ENCODE measurements at places on chromosomes 7 and 10. TPM values are rescaled to one million over a fixed set of nuclear protein-coding genes. Genes with fewer than 3 reads are reported as not detected.
A peak's percentile ranks its signal among the peaks of the same experiment; 100 is the strongest.

DNA sequence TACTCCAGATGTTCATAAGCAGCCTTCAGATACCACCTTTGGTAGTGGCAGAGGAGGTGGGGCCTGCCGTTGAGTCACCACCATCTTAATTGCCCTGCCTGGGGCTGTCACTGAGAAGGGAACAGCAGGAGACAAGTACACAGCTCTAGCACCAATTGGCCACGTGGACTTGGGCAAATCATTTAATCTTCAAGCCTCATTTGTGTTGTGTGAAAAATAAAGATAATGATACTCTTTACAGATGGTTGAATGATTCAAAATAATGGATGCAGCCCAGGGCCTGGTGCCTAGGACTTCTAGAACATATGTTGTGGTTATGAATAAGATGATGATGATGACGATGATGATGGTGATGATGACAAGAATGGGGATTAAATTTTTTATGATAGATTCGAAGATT lies 111.9 kb upstream of the ADAM12 start:
- no peak for DNase-seq
- H3K4me3 ChIP-seq: no peak overlapping the region
- no peaks in the 10 kb centered on the region for H3K36me3 ChIP-seq
- H3K27me3 ChIP-seq: no peaks in the 10 kb centered on the region
- no peak overlapping the region for H3K27ac ChIP-seq
- no peaks in the 10 kb centered on the region for H3K4me1 ChIP-seq

DNA sequence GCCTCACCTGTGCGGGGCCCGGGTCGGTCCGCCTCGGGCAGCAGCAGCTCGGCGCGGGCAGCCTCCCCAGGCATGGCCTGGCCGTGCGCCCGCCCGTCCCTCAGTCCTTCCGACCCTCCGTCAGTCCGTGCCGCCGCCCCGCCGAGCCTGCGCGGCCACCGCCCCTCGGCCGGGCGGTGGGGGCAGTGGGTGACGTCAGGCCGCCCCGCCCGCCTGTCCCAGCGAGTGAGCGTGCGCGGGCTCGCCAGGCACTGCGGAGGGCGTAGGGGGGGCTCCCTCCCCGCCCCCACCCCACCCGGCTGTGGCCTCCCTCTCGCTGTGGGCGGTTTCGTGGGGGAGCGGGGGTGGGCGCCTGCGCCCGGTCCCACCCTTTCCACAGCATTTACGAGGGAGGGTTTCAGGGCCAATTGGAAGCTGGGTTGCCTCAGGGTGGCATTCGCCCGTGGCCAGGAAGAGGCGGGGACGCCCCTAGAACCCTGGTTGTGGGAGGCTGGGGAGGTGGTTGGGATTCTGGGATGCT lies at the start of gene NACAD:
Gene NACAD, minus strand, starts transcription at position 149 of the 520 bp plus-strand sequence. Its CDS starts 75 bp downstream, at position 74.
- no peak for DNase-seq
- H3K4me1 ChIP-seq: peaks cover 14% of the 10 kb centered on the region
- H3K27ac ChIP-seq: no peak within 1 kb of the TSS
- H3K36me3 ChIP-seq: no peaks in the 10 kb centered on the region
- H3K27me3 ChIP-seq: no peaks in the 10 kb centered on the region

- H3K4me1 ChIP-seq: no peaks in the 10 kb centered on the region
- DNase-seq: no peak
- no peaks in the 10 kb centered on the region for H3K36me3 ChIP-seq
- H3K4me3 ChIP-seq: no peak overlapping the region
- H3K27me3 ChIP-seq: no peaks in the 10 kb centered on the region
These were observed 6.5 kb upstream of the EIF5AL1 start for GRCh38 chr10:79505829-79506228.

- H3K27me3 ChIP-seq: no peaks in the 10 kb centered on the region
- H3K36me3 ChIP-seq: no peaks in the 10 kb centered on the region
- DNase-seq: no peak
- H3K4me1 ChIP-seq: peaks cover 13% of the 10 kb centered on the region
These were observed 129.0 kb downstream of the HERPUD2 start for GRCh38 chr7:35565927-35566326.

GRCh38 chr10:132739225-132739613 lies 46.7 kb downstream of the NKX6-2 start:
- H3K27me3 ChIP-seq: no peaks in the 10 kb centered on the region
- H3K36me3 ChIP-seq: no peaks in the 10 kb centered on the region
- no peak overlapping the region for H3K4me3 ChIP-seq
- no peaks in the 10 kb centered on the region for H3K4me1 ChIP-seq
- DNase-seq: no peak

- no peaks in the 10 kb centered on the region for H3K27me3 ChIP-seq
- DNase-seq: no peak
- H3K4me3 ChIP-seq: no peak overlapping the region
- H3K4me1 ChIP-seq: no peaks in the 10 kb centered on the region
- H3K36me3 ChIP-seq: no peaks in the 10 kb centered on the region
These were observed 34.0 kb downstream of the PPP2R2D start for GRCh38 chr10:131934769-131935168.

GRCh38 chr10:7618461-7618860 lies 48.3 kb downstream of the ITIH5 start:
- no peak overlapping the region for H3K4me3 ChIP-seq
- peaks cover 6% of the 10 kb centered on the region for H3K4me1 ChIP-seq
- no peak for DNase-seq
- no peaks in the 10 kb centered on the region for H3K36me3 ChIP-seq

DNA sequence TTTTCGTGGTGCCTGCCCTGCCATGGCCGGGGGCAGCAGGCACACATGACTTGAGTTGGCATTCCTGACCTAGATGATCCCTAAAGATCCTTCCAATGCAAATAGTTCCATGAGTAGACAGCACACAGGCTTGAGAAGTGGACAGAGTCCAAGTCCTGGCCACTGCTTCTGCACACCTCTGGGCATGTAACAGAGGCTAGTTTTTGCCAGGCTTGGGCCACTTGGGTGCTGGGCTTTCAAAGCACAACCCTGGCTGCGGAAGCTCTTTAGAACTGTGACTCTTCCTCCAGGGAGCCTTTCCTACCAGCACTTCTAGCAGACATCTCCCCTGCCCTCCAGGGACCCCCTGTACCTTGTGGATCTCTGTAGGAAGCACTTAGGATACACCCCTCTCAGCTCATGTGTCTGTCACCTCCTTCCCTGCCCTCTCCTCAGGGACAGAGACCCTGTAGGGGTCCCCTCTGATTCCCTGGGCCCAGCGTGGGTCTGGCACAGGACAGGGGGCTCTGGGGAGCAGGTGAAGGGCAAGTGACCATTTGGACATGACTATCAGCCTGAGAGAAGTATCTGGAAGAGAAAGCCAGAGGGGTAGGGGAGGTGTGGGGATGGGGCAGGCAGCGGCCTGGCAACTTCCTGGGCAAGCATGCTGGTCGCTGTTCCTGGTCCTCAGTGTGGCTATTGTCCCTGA lies 36.2 kb downstream of the ZCCHC24 start:
- H3K27me3 ChIP-seq: no peaks in the 10 kb centered on the region
- no peaks in the 10 kb centered on the region for H3K36me3 ChIP-seq
- DNase-seq: no peak
- no peak overlapping the region for H3K4me3 ChIP-seq
- no peaks in the 10 kb centered on the region for H3K4me1 ChIP-seq
- H3K27ac ChIP-seq: no peak overlapping the region

DNA sequence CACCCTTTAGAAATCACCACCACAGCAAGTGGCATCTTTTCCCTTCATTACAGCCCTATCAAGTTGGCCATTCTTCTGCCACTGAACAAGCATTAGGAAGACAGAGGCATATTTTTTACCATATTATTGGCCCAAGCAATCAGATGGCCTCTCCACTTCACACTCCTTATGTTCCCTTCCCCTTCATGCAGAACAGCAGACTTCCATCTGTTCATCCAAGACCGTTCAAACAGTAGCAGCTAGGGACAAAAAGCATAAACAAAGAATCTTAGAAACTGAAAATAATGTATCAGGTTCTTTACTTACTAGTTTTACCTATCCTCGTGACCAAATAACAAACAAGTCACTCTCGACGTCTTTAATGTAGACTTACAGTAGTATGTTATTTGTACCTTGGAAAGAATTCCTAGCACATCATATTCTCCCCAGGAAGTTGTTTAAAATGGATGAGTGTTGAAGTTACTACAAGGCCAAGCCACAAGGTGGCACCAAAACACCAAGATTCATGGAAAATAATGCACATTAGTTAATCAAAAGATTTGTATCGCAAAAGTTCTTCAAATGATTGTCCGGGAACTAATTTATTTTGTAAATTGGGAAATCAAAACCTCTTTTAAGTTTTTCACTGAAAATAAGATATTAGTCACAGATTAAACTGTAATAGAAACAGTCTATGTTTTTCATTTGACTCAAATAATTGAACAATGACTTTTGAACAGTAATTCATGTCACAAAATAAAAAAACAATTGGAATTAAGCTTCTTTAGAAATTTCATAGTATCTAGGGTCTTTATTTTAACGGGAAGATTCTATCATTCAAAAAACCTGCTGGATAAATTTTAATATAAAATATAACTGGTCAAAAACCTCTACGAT lies 112.1 kb downstream of the VPS41 start:
- H3K4me3 ChIP-seq: no peak overlapping the region
- peaks cover 34% of the 10 kb centered on the region for H3K36me3 ChIP-seq
- H3K4me1 ChIP-seq: no peaks in the 10 kb centered on the region
- peak; percentile 67 for DNase-seq
- no peak overlapping the region for H3K27ac ChIP-seq
- no peaks in the 10 kb centered on the region for H3K27me3 ChIP-seq

DNA sequence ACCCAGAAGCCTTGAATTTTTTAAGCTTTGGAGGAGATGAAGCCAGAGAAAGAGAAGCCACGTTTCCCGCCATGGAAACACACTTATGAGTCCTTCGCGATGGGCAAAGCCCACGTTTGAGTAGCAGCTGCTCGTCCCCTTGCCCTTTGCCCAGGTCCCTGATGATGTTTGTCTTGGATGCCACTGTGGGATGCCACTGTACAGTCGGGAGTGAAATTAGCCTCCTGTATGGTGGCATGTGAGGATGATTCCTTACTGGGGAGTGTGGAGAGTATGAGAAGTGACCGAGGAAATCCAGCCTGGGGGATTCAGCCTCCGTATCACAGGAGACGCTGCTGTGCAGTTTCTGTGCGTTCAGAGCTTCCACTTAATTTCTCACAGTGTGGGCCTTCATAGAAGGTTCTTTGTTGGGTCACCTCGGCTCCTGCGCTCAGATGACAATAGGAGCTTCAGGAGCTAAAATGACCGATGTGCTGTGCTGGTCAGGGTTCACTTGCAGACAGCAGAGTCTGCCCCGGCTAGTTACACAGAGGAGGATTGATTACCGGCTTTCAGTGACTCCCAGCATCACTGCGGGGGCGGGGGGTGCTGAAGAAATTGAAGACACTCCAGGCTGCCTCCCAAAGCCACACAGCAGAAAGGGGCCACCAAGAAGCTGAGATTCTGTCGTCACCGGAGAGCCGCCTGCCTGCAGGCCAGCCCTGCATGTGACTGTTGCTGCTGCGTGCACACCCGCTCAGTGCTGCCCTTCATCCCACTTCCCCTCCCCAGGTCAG lies 122.1 kb upstream of the SFMBT2 start:
- H3K27ac ChIP-seq: no peak overlapping the region
- no peaks in the 10 kb centered on the region for H3K27me3 ChIP-seq
- no peak for DNase-seq
- no peak overlapping the region for H3K4me3 ChIP-seq
- no peaks in the 10 kb centered on the region for H3K4me1 ChIP-seq

DNA sequence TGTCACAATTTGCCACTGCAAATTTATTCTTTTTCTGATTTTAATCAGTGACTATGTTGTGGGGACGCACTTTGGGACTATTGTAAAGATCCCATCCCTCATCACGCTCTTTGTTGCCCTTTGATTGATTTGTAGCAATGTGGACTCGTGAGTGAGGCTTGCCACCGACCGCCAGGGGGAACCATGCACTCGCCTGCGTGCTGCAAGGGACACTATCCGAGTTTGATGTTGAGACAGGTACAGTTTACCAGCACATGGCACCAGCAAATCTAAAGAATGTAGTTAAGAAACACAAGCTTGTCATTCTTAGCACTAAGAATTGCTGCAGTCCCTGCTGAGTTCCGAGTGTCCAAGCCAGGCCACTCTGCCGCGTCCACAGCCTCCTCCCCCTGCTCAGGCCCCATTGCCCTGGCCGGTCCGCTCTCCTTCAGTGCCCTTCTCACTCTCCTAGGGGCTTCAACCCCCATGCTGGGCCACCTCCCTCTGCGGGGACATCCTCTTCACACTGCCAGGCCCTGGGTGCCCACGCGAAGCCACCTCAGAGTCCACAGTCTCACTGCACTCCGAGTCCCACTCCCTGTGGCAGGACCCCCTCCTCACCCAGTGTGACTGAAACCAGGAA lies 2.0 kb upstream of the SFTPA2 start:
- H3K27ac ChIP-seq: no peak overlapping the region
- no peaks in the 10 kb centered on the region for H3K4me1 ChIP-seq
- H3K27me3 ChIP-seq: no peaks in the 10 kb centered on the region
- DNase-seq: peak; percentile 53
- no peaks in the 10 kb centered on the region for H3K36me3 ChIP-seq

GRCh38 chr7:100886936-100887515 lies 2.5 kb downstream of the UFSP1 start:
- H3K4me1 ChIP-seq: peaks cover 38% of the 10 kb centered on the region
- H3K27me3 ChIP-seq: peaks cover 9% of the 10 kb centered on the region
- DNase-seq: no peak
- peak overlapping the region; percentile 74 for H3K27ac ChIP-seq
- no peaks in the 10 kb centered on the region for H3K36me3 ChIP-seq

DNA sequence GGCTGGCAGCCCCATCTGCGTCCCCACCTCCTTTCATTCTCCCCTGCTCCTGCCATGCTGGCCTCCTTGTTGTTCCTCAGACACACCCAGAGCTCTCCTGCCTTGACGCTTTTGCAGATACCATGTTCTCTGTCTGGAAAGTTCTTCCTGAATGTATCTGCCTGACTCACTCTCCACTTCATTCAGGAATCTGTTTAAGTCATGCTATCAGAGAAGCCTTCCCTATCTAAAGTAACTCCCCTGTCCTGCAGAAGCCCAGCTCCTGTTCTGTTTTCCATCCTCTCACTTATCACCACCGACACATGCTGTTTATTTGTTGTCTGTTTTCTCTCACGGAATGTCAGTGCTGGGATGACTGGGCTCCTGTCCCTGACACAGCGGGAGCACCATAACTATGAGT lies 82.0 kb downstream of the AFAP1L2 start:
- no peak overlapping the region for H3K4me3 ChIP-seq
- H3K27me3 ChIP-seq: no peaks in the 10 kb centered on the region
- H3K27ac ChIP-seq: no peak overlapping the region
- H3K4me1 ChIP-seq: no peaks in the 10 kb centered on the region

- DNase-seq: no peak
- no peak overlapping the region for H3K4me3 ChIP-seq
- H3K27me3 ChIP-seq: no peaks in the 10 kb centered on the region
These were observed 384.1 kb upstream of the STEAP1 start for GRCh38 chr7:89770161-89770560.

GRCh38 chr10:75397496-75398199 lies 3.9 kb downstream of the ZNF503 start:
- peaks cover 36% of the 10 kb centered on the region for H3K4me1 ChIP-seq
- no peak overlapping the region for H3K4me3 ChIP-seq
- no peak for DNase-seq
- peaks cover 16% of the 10 kb centered on the region for H3K27me3 ChIP-seq

The SEMA3A gene
- not detected for polyA plus RNA-seq

The PRLHR gene
- not detected for polyA plus RNA-seq

The HTRA1 gene
- polyA plus RNA-seq: not detected

The MKI67 gene
- polyA plus RNA-seq: 0.82 TPM

The UPK3BL1 gene
- 189 TPM for polyA plus RNA-seq

The STOX1 gene
- 0.07 TPM for polyA plus RNA-seq

The ABCF2 gene
- polyA plus RNA-seq: 12.5 TPM

The ATXN7L1 gene
- 4.6 TPM for polyA plus RNA-seq

The BMI1 gene
- 18.0 TPM for polyA plus RNA-seq

The TSPAN13 gene
- 55.2 TPM for polyA plus RNA-seq

The DNAH11 gene
- not detected for polyA plus RNA-seq

The MYH16 gene
- polyA plus RNA-seq: not detected

All from B cell (primary cell).